ENCODE measurements at places on chromosomes 4 and X. TPM values are rescaled to one million over a fixed set of nuclear protein-coding genes. Genes with fewer than 3 reads are reported as not detected.

- H3K36me3 ChIP-seq, result peaks cover 7% of the 10 kb centered on the region
- no peak for DNase-seq
- H3K4me1 ChIP-seq, result no peaks in the 10 kb centered on the region
- H3K4me3 ChIP-seq, result no peak overlapping the region
- no peak overlapping the region for H3K27ac ChIP-seq
- H3K27me3 ChIP-seq, result no peaks in the 10 kb centered on the region
These were observed 46.9 kb downstream of the XIAP start for GRCh38 chrX:123906557-123907316.

DNA sequence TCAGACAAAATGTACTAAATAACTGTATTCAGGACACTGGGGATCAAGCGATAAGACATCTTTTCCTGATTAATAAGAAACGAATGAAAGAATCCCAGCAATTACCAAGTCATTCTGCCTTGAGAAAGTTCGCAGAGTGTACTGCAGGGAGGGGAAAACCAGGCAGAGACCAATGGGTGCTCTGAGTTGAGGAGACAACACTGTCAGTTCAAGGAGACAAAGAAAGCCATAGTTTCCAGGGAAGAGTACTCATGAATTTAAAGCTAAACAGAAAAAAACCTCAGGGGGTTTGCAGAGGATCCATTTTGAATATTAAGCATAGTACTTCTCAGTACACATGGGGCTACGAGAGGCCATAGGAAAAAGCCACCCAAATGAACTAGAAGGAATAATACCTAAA lies 573.0 kb downstream of the KCTD8 start:
- no peak overlapping the region for H3K4me3 ChIP-seq
- H3K36me3 ChIP-seq, result no peaks in the 10 kb centered on the region
- H3K4me1 ChIP-seq, result no peaks in the 10 kb centered on the region
- no peaks in the 10 kb centered on the region for H3K27me3 ChIP-seq
- no peak for DNase-seq

HSFX1 gene
- 0.32 TPM for total RNA-seq

DNA sequence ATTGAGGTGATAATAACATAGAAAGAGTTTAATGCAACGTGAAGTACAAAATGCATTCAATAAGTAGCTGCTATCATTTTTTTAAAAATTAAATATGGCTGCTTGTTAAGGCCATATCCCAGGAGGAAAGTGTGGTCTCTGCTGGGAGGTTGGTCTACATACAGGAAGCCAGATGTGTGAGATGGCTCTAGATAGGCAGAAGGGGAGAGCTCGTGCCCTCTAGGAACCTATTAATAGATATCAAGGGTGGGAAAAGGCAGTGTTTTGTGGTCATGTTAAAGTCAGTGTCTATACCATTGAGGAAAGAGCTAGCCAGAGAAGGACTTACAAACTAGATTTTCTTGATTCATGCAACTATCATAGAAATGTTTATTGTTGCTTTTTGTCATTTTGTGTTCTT lies 140.5 kb downstream of the KLHL8 start:
- no peaks in the 10 kb centered on the region for H3K27me3 ChIP-seq
- H3K4me3 ChIP-seq, result no peak overlapping the region
- no peaks in the 10 kb centered on the region for H3K4me1 ChIP-seq
- no peak for DNase-seq
- peaks cover 9% of the 10 kb centered on the region for H3K36me3 ChIP-seq
- H3K27ac ChIP-seq, result no peak overlapping the region

ZNF185 gene
- total RNA-seq, result 4.4 TPM

DDX53 gene
- not detected for total RNA-seq

GRCh38 chr4:147644471-147644870 lies 27.3 kb downstream of the TMEM184C start:
- H3K4me3 ChIP-seq, result no peak overlapping the region
- DNase-seq, result no peak
- no peaks in the 10 kb centered on the region for H3K27me3 ChIP-seq
- H3K36me3 ChIP-seq, result peaks cover 20% of the 10 kb centered on the region
- H3K27ac ChIP-seq, result no peak overlapping the region

- no peak overlapping the region for H3K4me3 ChIP-seq
- H3K36me3 ChIP-seq, result no peaks in the 10 kb centered on the region
- peaks cover 9% of the 10 kb centered on the region for H3K4me1 ChIP-seq
- DNase-seq, result no peak
- H3K27me3 ChIP-seq, result no peaks in the 10 kb centered on the region
These were observed 46.2 kb downstream of the TET2 start for GRCh38 chr4:105192910-105193309.

- H3K4me1 ChIP-seq, result no peaks in the 10 kb centered on the region
- H3K27me3 ChIP-seq, result no peaks in the 10 kb centered on the region
- H3K27ac ChIP-seq, result no peak overlapping the region
- DNase-seq, result no peak
These were observed 263.2 kb upstream of the ITM2A start for GRCh38 chrX:79630033-79631009.

GRCh38 chr4:114694770-114695169 lies 96.2 kb downstream of the UGT8 start:
- peak; percentile 23 for DNase-seq
- H3K4me1 ChIP-seq, result no peaks in the 10 kb centered on the region
- no peak overlapping the region for H3K4me3 ChIP-seq
- H3K27me3 ChIP-seq, result no peaks in the 10 kb centered on the region
- no peak overlapping the region for H3K27ac ChIP-seq

GRCh38 chrX:107480272-107480671 lies 30.8 kb downstream of the FRMPD3 start:
- H3K4me3 ChIP-seq, result no peak overlapping the region

DNA sequence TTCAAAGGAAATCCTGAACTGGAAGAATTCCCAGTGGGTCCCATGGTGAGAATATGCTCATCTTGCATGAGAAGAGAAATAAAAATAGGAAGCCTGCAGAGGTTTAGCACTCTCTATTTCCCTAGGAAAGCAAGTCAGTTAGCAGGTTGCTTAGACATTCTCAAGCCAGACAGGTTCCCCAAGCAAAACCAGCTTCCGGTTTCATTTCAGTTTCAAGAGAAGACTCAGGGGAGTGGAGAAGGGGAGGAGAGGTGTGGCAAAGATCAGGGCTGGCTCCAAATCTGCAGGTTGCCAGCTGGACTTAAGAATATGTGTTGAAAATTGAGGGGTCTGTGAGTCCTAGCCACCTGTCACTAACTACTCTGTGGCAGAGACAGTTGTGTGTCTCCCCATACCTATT lies 107.5 kb downstream of the CLNK start:
- no peaks in the 10 kb centered on the region for H3K27me3 ChIP-seq
- no peak overlapping the region for H3K27ac ChIP-seq
- H3K4me1 ChIP-seq, result no peaks in the 10 kb centered on the region
- H3K4me3 ChIP-seq, result no peak overlapping the region

DNA sequence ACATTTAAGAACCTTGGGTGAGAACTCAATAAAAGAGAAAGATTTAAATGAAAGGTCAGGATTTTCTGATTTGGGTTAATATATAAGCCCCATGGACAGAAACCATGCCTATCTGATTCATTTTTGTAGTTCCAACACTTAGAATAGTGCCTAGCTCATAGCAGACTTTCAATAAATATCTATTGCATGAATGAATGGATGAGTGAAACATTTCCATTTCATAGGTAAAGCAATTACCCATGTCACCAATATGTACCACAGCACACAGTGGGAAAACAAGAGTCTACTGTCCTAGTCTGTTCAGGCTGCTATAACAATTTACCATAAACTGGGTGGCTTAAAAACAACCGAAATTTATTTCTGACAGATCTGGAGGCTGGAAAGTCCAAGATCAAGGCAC lies 63.9 kb upstream of the PTPN13 start:
- no peaks in the 10 kb centered on the region for H3K36me3 ChIP-seq
- H3K4me1 ChIP-seq, result no peaks in the 10 kb centered on the region
- H3K27me3 ChIP-seq, result no peaks in the 10 kb centered on the region
- no peak for DNase-seq

DNA sequence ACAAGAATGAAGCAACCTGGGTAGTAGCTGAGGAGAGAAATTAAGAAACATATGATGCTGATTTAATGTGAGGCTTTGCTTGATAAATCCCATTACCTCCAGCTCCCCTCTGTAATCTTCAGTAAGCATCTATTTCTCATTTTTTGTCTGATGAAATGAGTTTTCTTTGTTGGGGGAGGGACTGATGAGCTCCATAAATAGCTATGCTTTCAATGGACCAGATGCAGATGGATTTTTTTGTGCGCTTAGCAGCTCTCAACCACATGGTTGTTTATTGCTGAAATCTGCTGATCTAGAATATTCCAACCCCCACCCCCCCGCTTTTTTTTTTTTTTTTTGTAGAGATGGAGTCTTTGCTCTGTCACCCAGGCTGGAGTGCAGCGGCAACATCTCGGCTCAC lies 1082.0 kb downstream of the RAPGEF2 start:
- no peak for DNase-seq
- no peaks in the 10 kb centered on the region for H3K4me1 ChIP-seq
- H3K36me3 ChIP-seq, result no peaks in the 10 kb centered on the region

Data from CD4-positive, CD25-positive, alpha-beta regulatory T cell (primary cell).